Nephron progenitor cell (in vitro differentiated cells): ENCODE measurements at places on chromosomes 11 and 22.
A peak's percentile ranks its signal among the peaks of the same experiment; 100 is the strongest.

DNA sequence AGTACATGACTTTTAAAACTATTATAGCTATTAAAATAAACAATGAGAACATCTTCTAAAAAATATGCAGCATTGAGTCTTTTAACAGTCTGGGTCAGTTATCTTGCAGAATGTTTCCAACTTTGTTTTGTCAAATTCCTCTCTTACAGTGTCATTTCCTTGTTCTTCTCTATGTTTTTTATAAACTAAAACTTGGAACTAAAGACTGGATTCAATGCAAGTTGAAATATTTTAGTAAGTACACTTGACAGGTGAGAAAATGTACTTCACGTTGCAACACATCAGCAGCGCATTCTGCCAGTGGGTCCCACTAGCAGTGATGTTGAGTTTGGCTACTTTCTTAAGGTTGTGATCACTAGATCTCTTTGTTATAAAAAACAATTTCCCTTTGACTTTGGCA lies 1407.6 kb upstream of the RAG2 start:
- DNase-seq: no peak

GRCh38 chr11:95506777-95507176 lies 275.8 kb upstream of the SESN3 start:
- DNase-seq: no peak

DNA sequence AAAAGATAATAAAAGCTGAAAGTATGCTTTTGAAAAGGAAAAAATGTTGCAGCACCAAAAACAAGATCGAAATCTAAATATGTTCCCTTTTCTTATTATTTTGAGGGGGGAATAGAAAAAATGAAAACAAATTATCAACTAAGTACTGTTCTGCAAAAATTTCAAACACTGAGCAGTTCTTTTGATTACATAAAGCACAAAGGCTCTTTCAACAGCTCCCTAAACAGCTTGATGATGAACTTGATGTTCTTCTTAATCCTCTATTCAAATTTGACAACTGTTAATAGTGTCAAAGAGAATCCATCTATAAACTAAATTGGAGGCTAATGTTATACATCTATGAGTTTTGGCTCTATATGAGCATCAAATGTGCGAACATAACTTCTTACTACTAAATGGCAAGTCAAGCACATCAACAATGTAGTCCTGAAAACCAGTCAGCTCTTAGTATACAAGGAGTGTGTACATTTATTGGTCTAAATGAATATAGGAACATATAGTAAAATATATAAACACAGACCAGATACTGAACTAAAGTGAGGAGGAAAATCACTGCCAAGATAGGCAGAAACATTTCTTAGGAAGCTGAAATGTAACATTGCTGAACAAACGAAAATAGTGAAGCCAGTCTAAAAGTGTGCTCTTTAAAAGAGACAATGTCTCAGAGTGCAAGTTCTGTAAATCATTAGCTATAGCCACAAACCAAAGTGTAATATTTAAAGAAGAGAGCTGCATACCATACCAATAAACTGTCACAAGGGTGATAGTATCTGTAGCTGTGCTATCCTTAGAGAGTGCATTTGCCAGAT lies 94.3 kb downstream of the SOX6 start:
- DNase-seq: no peak

DNA sequence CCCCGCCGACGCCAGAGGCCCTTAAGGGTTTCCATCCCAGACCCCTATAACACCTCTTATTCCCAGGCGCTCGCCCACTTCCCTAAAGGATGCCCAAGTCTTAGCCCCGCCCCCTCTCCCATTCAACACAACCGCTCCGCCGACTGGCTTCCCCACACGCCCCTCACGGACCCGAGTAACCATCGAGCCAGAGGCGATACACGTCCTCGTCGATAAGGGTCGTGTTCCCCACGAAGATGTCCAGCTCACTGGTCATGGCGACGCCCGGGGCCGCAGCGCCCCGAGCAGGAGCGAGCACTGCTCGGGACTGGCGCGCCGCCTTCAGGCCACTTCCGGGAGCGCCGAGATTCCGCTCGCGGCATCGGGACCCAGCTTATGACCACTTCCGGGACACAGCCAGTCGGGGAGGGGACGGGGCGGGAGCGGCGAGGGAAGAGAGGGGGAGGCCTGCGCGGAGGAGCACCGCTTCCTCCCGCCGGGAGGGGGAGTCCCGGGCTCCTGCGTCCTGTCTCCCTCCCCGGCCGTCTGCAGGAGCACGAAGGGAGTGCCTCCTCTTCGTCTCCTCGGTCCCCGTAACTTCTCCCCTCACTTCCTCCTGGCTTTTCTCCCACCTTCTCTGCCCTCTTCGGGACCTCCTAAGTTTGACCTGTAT lies at the start of gene FIBP:
Gene FIBP, minus strand, starts transcription at position 309 of the 652 bp plus-strand sequence. Its CDS starts 53 bp downstream, at position 256.
- peak; percentile 98 for DNase-seq

- DNase-seq: no peak
These were observed 16.6 kb downstream of the ASRGL1 start for GRCh38 chr11:62353841-62354240.
